ENCODE measurements at places on chromosomes 5 and 9.
A peak's percentile ranks its signal among the peaks of the same experiment; 100 is the strongest.

DNA sequence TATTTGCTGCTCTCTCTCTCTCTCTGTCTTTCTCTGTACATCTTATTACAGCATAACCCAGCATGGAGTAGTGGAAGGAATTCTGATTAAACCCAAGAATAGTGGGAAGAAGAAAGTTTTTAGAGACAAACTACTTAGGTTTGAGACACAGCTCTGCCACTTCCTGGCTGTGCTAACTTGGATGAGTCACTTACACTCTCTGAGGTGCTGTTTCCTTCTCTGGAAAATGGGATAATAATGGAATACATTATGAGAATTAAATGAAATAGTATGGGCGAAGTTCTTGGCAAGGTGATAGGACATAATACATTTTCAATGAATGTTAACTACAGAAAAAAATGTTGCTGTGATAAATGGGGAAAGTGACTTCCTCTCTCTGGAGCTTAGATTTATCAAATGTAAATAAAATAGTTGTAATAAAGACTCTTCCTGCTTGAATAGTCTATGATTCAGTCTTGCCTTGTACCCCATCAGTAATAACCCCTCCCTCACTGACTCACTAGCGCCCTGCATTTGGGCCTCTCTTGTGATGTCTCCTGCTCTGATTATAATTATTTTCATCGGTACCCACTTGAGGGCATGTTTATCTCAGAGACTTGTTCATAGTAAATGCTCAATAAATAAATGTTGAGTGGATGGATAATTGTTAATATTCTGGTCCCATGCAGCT lies 27.6 kb downstream of the KIF4B start:
- DNase-seq = no peak

DNA sequence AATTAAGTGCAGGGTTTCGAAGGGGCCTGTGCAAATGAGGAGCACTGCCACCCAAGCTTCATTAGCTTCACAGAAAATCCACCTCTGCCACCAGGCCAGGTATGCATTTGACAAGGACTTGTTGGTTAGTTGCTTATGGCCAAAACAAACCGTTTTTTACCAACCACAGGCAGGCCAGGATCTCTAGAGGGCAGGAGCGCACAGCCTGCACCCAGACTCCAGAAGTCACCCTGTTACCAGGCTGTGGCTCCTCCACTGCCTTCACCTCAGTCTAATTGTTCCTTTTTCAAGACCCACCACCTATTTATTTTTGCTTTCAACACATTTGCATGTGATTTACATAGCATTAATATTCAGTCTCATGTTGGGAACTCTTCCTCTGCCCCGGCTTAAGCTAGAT lies 78.3 kb upstream of the HSPA9 start:
- no peak for DNase-seq

DNA sequence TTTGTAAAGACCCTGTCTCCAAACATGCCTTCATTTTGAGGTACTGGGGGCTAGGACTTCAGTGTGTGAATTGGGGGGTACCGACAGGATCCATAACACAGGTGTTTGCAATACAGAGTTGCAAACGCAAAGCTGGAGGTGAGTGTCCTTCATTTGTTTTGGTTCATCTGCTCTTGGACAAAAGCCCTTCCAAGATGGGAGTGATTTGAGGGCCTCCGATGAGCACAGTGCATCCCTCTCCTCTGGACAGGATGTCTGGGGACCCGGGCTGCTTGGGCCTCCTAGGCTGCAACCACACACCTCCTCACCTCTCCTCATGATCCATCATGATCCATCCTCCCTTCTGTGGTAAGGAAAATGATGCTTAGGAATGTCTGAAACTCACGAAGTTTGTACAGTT lies 23.8 kb downstream of the FGD3 start:
- DNase-seq = no peak

DNA sequence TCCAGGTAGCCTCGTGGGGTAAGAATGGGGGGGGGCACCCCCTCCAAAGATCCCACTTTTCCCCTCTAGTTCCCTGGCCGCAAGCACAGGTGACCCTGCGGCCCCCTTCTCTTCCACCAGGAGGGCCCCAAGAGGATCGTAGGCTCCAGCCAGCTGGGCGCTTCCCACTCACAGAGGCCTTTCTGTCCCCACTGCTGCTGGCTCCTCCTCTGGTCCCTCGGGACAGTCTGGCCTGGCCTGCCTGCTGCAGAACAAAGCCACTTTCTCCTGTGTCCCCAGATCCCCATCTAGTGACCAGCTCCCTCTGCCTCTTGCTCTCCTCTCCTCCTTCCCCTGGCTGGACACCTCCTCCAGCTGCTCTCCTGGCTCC lies 534 bp upstream of the SAPCD2 start:
- DNase-seq = no peak

- DNase-seq = no peak
Observed at GRCh38 chr9:131734781-131735180, 5.1 kb downstream of the RAPGEF1 start.

GRCh38 chr9:115005322-115005721 lies 74.9 kb upstream of the TNFSF8 start:
- no peak for DNase-seq

DNA sequence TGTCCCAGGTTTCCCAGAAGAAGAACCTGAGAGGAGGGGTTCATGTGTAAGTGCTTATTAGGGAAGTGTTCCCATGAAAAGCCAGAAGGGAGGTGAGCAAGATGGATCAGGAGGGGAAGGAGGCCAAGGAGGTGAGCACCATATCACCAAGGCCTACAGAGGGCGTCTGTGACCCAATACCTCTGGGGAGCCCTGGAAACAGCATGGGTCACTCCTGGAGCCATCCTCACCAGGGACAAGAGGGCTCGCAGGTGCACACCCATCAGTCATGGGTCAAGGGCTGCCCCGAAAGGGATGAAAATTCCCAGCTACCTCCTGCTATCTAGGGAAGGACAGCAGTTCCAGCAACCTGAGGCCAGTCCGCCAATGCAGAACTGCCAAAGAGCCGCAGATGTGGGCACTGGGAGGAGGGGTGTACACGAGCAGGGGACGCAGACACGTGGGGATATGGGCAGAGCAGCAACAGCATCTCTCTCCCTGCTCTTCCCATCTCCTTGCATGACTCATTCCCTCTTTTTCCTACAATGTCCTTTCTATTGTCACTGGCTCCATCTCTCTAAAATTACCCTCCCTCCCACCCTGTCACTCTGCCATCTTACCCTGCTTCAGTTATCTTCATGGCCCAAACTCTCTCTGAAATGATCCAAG lies 167.6 kb upstream of the FSTL4 start:
- no peak for DNase-seq

DNA sequence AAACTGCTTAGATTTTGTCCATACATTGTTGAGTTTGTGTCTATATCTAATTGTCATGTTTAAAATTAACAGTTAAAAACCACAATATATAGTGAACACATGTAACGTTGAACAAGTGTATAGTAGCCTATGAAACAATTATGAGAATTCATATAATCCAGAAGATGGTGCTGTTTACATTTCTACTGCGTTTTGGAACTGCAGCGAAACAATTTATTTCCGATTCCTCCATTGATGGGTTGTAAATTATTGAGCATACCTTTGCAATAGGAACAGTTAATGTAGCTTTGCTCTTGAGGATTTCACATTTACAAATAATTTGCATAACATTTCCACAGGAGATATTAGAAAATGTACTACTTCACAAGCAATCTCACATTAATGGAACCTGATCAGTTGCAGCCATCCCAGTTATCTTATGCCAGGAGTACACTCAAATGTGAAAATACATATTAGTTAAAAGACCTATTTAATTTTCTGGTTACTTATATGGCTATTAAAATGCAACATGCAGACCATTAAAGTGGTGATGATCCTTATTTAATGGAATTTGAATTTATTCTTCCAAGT lies 411.8 kb downstream of the CDH10 start:
- DNase-seq = no peak

- no peak for DNase-seq
Observed at GRCh38 chr5:123875561-123876275, 363.7 kb downstream of the CSNK1G3 start.

- DNase-seq = peak; percentile 44
Observed at GRCh38 chr5:157575381-157576020, at the start of gene ADAM19. ADAM19 (minus strand) TSS chr5:157575775; CDS start chr5:157575696, 79 bp downstream.

DNA sequence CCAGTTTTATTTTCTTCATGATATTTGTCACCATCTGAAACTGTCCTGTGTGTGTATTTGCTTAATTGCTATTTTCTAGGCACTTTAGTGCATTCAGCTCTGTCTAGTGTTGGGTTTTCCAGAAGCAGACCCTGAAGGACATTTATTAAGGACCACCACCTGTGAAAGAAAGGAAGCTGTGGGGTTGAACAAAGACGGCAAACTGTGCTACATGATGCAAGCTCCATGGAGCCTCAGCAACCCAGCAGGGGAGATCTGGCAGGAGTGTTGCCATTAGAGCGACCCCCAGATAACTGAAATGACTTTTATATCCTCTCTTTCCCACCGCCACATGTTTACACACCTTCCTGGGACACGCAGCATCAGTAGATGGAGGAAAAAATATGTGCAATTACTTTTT lies 125.5 kb downstream of the GABRB2 start:
- DNase-seq = no peak

DNA sequence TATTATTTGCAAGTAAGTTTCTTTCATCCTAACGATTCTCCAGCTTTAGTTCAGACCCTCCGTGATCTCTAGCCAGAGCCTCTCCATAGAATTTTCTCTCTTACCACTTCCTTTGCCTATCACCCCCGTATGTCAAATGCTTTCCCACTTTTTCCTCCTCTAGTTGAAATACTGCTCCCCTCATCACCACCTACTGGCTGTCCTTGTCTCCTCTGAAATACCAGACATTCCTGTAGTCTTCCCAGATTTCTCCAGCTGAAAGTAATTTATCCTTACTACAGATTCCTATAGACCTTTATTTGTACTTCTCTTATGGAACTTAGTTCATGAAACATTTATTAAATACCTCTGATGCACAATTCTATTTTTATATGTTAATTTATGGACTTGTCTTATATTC lies 36.0 kb upstream of the GLIPR2 start:
- no peak for DNase-seq

GRCh38 chr9:137233143-137233980 lies 2.7 kb downstream of the SLC34A3 start:
- no peak for DNase-seq

DNA sequence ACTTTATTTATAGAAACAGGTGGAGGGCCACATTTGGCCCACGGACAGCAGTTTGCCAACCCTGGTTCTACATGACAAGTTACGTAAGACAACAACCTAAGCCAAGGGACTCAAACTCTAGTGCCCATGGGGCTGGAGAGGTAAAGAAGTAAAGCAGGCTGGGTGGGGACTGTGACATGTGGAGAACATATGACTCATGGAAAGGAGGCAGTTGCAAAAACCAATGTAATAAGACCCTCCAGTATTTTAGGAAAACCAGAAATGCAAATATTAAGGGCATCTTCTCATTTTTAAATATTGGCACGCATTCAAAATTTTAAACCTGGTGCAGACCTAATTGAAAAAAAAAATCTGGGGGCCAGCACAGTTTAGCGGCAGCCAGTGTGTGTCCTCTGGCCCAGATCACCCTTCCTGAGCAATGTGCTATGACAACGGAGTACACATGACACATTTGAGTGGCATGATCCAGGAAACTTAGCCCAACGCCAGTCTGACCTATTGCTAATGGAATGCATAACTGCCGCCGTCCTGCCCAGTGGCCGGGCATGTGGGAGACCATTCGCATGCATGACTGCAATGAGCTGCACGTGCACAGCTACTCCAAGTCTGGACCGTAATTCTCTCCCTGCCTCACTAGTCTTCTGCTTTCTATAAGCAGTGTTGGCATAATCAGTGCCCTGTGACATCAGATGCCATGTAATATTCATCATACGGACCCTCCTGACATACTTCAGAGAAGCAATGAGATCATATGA lies 97.2 kb downstream of the SH3TC2 start:
- no peak for DNase-seq

GRCh38 chr5:16515532-16515931 lies 49.9 kb upstream of the ZNF622 start:
- DNase-seq = no peak

GRCh38 chr5:78760770-78761169 lies 112.2 kb upstream of the LHFPL2 start:
- DNase-seq = no peak

DNA sequence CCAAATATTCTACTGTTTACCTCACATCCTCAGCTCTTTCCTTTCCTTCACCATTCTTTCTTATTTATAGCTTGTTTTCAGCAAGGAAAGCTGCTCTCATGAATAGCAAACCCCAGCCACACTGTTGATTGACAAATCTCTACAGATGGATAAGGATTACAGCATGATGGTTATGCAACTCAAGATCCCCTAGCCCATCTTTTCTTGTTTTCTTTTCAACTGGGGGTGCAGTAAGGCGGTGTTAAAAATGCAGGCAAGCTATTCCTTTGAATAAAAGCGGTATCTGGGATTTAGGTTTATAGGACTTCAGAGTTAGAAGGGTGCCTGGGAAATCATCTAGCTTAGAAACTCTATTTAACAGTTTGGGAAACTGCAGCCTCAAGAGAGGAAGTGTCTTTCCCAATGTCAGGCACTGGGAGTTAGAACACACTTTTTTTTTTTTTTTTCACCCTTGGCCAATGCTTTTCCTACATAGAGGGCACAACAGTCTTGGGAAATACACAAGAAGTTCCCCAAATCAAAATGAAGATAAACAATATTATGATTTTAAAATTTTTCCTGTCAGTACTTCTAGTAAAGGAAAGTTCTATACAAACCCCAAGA lies 2.6 kb downstream of the SPARC start:
- DNase-seq = no peak

DNA sequence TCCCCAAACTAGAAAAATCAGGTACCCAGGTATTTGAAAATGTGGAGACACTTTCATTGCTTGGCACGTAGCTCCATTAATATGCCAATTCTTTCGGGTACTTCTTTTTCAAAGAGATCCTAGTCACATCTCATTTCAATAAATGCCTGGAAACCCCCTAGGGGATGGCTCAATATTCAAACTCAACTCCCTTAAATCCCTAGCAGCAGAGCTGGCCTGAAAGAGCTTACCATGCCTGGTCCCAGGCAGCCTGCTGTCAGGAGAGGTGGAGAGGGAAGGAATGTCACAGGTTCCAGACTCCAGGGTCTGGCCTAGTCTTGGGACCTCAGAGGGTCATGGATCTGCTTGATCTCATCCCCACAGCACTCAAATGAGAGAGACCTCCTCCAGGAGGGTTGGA lies 187.1 kb downstream of the SPOCK1 start:
- DNase-seq = no peak

- no peak for DNase-seq
Observed at GRCh38 chr5:158324236-158324635, 465.3 kb upstream of the CLINT1 start.

DNA sequence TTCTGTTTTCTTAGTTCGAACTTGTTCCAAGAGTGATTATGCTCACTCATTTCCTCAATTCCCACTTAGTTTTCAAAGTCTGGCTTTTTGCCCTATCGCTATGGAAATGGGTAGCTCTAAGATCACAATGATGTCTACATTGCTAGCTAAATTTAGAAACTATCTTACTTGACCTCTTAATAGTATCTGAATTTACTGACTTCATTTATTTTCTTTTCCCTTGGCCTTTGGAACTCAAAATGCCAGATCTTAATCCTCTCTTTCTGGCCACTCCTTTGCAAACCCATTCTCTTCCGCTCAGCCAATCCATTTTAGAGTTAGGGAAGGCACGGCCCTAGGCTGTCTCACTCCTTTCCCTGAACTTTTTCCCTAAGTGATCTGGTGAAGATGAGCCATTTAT lies 137.0 kb downstream of the FER start:
- DNase-seq = no peak

All from CD4-positive, alpha-beta T cell treated with Interleukin-6 at 100 ng/mL for 8 hours (primary cell).